ENCODE measurements at places on chromosomes 13 and 19.

GRCh38 chr19:5683177-5683886 lies 2.5 kb downstream of the HSD11B1L start:
- no peak for DNase-seq

DNA sequence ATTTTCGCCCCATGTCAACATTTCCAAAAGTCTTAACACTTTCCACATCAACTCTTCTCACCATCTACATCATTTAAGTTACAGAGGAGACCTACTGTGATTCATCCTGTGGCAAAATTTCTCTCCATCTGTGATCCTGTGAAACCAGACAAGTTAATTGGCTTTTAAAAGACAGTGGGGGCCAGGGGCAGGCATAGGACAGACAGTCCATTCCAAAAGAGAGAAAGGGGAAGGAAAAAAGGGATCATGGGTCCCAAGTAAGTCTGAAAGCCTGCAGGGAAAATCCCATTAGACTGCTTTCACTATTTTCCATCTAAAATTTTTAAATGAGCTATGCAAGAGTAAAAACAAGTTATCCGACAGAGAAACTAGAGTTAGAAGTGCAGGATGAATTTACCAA lies 121.0 kb downstream of the MRPL57 start:
- DNase-seq = no peak

DNA sequence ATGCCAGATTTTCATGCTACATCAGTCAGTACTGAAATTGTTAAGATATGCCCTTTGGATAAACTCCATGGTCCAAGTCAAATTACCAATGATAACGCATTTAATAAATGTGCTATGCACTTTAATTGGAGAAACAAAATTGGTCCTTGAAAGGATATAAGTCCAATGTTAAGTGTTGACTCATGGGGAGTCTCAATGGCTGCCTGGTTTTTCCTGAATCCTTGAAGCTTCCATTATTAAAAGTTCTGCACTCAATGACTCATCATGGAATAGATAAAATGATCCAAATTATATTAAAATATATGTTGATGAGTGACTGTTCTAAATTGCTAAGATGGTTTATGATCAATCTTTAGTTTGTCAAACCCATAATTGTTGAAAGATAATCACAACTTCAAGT lies 346.0 kb upstream of the ATXN8OS start:
- no peak for DNase-seq

DNA sequence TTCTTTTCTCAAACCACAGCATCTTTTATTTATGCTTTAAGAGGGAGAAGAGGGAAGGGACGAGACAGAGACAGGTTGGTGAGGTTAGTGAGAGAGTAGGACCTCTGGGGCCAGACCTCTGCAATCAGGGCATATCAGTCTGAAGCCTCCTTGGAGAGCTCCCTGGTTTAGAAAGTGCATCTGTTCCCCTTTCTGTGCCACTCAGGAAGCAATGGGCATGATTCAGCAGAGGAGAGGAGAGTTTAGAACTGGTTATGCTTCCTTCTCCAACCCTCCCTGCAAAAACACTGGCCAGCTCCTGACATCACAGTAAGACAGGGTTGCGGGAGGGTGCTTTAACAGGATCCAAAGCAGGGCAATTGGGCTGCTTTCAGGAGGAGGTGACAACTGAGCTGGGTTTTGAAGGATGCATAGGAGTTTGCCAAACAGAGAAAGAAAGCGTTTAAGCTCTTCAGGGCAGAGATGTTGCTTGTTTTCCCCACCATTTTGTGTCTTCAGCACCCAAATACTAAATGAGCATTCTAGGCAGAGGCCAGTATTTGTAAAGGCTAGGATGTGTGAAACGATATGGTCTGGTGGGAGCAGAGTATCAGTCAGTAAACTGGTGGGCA lies 33.1 kb downstream of the CERS4 start:
- DNase-seq = no peak

GRCh38 chr19:32373585-32374295 lies 28.3 kb downstream of the ZNF507 start:
- DNase-seq = peak; percentile 88

GRCh38 chr13:109509154-109509900 lies 277.1 kb downstream of the IRS2 start:
- peak; percentile 89 for DNase-seq

DNA sequence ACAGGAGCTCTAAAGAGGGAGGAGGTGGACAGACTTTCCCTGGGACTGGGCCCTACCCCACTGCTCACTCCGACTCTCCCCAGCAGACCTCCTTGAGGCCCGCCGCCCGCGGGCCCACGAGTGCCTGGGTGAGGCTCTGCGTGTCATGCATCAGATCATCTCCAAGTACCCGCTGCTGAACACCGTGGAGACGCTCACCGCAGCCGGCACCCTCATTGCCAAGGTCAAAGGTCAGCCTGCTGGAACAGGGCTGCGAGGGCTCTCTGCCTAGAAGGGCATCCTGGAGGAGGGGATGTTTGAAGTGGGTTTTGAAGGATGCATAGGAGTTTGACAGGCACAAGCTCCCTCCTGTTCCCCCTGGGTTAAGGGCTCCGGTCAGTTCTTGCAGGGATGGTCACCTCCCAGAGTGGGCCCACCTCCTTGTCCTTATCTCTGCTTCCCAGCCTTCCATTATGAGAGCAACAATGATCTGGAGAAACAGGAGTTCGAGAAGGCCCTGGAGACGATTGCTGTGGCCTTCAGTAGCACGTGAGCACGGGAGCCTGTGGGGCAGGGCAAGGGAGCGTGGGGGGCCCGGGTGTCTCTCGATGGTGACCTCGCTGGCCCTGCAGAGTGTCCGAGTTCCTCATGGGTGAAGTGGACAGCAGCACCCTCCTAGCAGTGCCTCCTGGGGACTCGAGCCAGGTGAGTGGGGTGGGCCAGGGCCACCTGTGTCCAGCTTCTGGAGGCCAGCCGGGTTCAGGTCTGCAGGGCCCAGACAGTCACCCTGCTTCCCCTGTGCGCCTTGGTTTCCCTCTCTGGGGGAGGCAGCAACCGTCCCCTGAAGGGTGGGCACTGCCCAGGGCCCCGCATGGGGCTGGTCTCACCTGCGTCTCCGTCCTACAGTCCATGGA lies 6.3 kb downstream of the ARHGAP45 start:
- no peak for DNase-seq

GRCh38 chr13:110400786-110401533 lies 93.9 kb downstream of the COL4A2 start:
- peak; percentile 60 for DNase-seq

- no peak for DNase-seq
These were observed 612.3 kb upstream of the SLITRK5 start for GRCh38 chr13:87058786-87059329.

DNA sequence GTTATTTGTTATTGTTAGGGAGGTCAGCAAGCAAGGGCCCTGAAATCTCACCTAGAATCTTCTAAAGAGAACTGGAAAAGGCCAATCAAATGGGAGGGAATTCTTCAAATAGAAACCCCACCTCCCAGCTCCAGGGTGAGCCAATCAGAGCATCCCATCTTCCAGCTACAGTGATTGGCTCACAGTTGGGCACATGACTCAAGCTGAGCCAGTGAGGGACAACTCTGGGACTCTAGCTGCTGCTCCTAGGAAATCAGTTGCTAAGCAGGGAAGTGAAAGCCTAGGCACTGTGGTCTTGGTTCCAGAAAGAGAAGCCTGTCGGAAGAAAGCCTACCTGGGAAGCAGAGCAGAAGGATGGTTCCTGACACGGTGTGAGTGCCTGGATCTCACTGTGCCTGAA lies 13.4 kb downstream of the TM6SF2 start:
- DNase-seq = no peak

DNA sequence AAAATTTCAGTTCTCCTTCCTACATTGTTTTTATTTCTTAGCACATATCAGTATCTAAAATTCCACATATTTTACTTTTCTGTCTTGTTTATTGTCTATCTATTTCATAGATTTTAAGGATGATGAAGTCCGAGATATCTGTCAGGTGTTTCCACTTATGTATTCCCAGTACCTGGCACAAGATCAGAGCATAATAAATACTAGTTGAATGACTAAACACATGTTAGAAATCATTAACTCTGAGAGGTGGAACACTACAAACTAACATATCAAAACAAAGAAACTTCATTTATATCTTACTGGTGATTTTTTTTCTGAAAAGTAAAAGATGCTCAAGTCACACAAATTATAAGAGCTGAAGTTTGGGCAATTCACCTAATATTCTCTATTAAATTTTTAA lies 1208.3 kb downstream of the PCDH9 start:
- DNase-seq = no peak

DNA sequence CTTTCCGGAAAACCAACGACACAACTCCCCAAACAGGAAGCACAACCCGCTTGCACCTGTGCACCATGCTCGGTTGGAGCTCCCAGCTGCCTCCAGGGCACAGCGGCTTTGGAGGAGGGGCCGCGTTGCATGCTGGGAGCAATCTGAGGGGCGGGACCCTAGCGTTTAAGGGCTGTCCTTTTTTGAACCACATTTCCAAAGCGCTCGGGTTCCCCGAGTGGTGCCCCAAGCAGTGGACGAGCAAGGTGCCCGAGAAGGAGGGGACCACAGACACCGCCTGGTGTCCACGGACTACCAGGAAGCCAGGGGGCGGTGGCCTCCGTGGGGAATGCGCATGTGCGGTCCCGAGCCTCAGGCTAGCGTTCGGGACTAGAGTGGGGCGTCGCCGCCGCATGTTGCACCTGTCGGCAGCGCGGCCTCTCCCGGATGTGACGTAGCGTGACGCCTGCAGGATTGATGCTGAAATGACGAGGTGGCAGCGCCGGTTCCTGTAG lies 11.9 kb upstream of the ZNF57 start:
- DNase-seq = no peak

DNA sequence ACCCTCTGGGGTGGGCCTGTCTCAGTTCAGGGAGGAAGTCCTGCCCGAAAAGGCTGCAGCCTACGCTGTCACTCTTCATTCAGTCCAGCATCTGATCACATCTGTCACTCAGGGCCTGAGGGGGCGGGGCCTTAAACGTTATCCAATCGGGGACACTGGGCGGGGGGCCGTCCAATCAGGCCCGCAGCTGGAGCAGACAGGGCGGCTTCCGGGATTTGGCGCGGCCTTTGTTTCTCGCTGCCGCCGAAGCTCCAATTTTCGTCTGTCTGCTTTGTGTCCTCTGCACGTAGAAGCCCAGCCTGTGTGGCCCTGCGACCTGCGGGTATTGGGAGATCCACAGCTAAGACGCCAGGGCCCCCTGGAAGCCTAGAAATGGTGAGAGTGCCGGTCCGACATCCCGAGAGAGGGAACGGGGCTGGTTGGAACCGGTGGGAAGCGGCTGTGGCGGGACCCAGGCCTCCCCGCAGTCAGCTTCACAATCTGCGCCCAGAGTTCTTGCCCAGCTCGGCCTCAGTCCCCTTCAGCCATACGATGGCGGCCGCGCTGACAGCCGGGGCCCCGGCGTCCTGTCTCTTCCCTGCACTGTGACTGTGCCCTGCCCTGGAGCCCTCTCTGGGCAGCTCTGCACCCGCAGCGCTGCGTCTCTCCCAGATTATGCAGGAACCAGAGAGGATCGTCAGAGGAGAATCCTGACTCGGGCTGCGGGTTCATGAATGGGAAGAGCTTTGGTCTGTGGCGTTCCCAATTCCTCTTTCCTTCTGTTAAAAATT lies at the start of gene ZNF730:
ZNF730 (plus strand) TSS at position 224 of the 770 bp plus-strand sequence; CDS start at position 373, 149 bp downstream.
- peak; percentile 88 for DNase-seq

DNA sequence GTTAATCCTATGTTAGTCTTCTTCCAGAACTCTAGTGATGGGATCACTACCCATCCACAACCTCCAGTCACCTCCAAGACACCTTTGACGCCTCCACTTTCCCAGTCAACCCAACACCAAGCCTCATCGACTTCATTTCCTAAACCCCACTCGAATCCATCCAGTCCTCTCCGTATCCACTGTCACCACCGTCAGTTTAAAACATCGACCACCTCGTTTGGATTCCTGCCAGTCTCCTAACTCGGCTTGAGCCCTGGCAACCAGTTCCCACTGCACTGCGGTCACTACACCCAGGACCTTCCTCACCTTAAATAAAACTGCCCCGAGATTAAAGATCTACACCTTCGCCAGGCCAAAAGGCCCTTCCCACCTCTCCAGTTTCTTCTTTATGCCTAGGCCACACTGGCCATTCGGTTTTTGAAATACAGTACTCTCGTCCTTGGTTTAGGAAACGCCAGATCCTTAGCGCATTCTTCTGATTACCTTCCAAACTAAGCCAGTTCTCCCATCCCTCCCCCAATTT lies 1.2 kb downstream of the MTIF3 start:
- no peak for DNase-seq

DNA sequence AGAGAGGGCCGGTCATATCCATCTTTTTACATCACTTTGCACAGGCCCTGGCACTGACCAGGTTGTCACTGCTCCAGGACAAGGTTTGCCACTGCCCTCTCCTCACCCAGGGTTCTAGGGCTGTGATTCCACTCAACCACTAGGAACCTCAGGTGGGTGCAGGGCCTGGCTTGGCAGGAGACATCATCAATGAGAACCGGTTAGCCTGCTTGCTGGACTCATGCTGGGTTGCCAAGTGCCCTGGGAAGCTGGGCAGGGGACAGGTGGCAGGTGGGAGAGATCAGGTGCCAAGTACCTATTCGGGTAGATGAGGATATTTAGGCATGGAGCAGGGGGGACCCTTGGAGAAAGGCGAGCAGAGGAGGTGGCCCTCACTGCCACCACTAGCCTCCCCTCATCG lies 4.2 kb upstream of the CERS4 start:
- no peak for DNase-seq

DNA sequence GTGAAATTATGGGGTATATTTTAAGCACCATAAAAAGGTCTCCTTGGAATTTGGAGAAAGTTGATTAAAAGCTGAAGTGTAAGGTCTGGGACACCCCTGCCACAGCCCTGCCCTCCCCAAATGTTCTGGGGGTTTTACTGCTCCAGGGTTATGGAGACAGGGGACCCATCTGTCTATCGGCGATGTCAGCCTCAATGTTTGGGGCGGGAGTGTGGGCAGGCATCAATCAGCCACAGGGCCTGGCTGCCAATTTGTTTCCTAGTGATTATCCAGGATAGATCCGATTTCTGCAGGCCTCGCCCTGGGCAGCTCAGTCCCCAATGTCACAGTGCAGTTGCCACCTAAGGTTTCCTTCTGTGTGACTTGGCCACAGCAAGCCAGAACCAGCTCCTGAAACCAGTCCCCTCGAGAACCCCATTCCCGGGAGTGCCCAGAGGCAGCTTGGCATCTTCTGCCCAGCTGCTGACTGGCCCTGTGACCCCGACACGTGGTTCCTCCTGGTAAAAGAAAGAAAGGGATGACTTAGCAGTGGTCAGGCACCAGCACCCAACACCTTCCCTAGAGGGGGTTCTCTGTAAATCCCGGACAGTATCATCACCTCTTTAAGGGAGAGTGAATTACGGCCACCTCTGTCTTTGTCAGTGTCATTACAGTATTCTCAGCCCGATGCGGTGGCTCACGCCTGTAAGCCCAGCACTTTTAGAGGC lies 41.6 kb downstream of the MYO9B start:
- no peak for DNase-seq

All from GM03348 (cell line).